ENCODE measurements at places on chromosomes 1 and 21.

DNA sequence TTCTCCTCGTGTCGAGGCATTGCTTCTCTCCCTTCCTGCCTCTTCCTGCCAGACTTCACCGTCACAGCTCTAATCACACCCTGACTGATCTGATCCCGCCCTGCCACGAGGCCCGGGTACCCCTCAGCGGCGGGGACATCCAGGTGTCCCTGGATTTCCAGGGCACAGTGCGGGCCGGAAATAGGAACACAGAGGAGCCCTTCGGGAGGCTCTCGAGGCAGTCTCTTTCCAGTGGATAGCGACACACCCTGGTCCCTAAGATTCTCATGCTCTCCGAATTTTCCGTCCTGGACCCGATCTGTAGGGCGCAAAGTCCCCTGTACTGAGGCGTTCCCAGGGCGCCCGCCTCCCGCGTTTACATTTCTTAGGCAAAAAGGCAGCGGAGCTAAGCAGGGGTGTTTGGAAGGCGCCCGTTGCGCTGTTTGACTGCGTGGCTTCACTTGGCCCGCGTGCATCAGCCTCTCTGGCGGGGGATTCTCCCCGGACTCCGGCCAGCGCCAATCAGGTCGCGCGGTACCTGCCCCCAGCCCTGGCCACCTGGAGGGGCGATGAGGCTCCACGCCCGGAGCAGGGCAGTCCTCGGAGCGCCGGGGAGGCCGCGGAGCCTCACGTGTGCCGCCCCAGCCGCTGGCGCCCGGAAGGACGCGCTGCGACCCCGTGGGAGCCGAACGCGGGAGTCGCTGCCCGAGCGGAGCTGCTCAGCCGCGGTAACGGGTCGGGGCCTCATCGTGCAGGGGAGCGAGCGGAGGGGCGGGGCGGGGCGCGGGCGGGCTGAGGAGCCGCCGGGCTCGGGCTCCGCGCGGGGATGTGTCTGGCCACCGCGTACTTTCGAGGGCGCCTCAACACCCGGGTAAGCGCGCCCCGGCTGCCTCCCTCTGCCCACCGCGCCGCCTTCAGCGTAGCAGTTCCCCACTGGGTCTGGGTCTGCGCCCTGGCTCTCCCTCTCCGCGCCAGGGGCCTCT lies at the start of gene FAM163A:
TSS of gene FAM163A (plus strand) at position 575 of the 962 bp plus-strand sequence. CDS start 69,807 bp downstream, outside the sequence.
- DNase-seq: no peak

DNA sequence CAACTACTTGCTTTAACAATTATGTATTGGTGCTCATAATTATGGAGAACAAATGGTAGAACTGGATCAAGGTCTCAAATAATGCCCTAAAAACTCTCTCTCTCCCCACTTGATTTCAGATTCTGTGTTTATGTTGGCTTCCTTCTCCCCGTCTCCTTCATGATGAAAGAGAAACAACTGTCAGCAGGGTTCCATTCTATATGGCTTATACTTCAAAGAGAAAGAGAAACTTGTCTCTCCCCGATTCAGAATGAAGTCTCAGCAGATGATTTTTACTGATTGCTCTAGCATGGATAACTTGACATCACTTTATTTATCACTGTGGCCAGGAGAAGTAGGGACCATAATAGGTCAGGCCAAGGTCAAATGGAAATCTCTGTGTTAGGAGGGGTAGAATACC lies 575.6 kb downstream of the AGBL4 start:
- DNase-seq: no peak

- no peak for DNase-seq
Measured at GRCh38 chr1:26915204-26915842, 1.5 kb upstream of the NR0B2 start.

GRCh38 chr1:202501281-202501680 lies 152.8 kb downstream of the PPP1R12B start:
- no peak for DNase-seq

GRCh38 chr1:213899413-213899812 lies 88.4 kb upstream of the PROX1 start:
- no peak for DNase-seq

GRCh38 chr1:205681364-205681763 lies 1.1 kb upstream of the SLC45A3 start:
- no peak for DNase-seq

DNA sequence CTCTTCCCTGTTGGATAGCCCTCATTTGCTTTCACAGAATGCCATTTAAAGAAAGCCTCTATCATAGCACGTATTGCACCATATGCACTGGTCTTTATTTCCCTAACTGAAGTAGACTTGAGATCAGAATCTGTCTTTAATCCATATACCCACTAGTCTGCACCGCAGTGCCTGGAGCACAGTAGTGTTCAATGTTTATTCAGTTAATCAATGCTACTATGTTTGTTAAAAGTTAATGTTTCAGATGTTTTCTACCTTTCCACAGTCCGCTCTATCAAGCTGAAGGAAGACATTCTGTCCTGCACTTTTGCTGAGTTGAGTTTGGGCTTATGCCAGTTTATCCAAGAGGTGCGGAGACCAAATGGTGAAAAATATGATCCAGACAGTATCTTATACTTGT lies 139.2 kb downstream of the ZMYM4 start:
- no peak for DNase-seq

DNA sequence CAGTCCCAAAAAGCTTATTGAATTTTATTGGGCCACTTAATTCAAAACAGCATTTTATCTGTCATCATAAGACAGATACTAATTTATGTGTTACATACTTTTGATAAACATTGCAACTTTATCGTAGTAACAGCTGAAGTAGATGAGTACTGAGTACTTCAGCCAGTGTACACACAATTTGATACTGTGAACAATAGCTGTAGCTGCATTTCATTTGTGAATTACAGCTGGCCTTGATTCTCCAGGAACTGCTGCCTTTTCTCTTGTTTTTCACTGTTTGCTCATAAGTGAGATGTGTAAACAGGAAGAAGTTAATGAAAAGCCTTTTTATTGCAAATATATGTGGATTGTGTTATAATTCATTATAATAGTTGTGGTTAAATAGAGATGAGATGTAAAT lies 10.2 kb downstream of the UAP1 start:
- DNase-seq: no peak

- DNase-seq: no peak
Measured at GRCh38 chr1:236830560-236830959, 35.5 kb downstream of the MTR start.

DNA sequence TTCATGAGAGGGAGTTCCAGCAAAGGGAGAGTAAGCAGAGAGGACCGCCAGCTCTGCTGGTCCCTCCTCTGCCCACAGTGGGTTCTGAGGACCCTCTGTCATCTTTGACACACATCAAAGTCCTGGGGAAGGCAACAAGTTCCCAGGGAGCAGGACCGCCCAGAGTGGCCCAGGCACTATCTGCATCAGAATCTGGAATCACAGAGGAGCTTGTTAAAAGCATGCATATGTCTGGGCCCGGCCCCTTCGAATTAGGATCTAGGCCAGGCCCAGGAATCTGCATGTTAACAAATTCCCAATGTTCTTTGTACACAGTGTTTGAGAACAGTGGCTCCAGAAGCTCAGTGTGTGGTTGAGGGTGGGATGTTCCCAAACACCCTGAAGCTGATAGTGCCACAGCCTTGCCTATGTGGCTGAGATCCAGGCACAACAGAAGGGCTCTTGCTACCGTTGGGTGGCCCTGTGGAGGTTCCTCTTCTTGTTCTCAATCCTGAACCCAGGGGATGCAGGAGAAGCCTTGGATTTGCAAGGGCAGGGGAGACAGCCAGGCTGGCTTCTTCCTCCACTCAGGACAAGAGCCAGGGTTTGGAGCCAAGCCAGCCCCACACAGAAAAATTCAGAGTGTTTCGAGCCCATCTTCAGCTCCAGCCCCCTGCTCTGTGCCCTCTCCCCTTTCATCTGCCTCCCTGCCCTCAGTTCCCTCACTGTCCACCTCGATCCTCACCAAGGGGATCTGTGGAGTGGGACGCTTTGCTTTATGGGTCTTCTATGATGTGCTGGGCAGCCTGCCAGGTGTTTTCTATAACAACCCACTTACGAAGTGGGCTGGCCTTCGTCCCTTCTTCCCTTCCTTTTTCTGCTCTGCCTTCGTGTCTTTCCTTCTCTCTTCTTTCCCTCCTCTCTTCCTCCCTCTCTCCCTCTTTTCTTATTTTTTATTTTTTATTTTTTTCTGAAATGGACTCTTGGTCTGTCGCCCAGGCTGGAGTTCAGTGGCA lies 129.0 kb upstream of the TMPRSS2 start:
- no peak for DNase-seq

DNA sequence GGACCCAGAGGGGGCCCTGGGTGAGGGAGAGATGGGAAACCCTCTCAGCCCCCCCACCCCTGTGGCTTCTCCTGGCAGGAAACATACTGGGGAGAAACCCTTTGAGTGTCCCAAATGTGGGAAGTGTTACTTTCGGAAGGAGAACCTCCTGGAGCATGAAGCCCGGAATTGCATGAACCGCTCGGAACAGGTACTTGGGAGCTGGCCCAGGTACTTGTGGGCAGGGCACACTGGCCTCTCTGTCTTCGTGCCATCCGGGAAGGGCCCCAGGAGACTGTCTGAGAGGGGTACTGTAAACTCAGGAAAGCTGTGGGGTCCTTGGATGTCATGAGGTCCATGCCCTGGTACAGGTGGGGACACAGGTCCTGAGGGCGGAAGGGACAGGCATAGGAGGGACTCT lies 6.0 kb downstream of the ZBTB48 start:
- no peak for DNase-seq

GRCh38 chr1:15837931-15838330 lies 9.6 kb upstream of the SPEN start:
- DNase-seq: no peak

DNA sequence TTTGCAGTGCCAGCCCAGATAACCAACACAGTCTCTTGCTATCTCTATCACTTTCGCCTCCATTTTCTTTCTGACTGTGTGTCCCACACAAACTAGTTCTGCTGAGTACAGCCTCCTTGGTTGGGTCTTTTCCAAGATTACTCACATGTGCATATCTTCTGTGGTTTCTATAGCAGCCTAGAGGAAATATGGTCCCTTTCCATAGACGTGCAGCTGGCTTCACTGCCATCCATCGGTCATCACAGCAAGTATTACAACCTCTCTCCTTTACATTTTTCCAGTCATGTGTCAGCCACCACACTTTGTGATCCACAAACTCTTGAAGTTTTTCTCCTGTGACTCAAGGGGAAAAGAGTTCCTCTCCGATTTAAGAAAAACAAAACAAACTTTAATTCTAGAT lies 893.4 kb upstream of the ADGRL4 start:
- DNase-seq: no peak

- no peak for DNase-seq
Measured at GRCh38 chr1:33178836-33179439, 2.9 kb downstream of the TRIM62 start.

GRCh38 chr1:206788487-206789050 lies 16.3 kb upstream of the IL10 start:
- DNase-seq: no peak

- DNase-seq: no peak
Measured at GRCh38 chr1:186762653-186763052, 66.1 kb upstream of the PLA2G4A start.

- DNase-seq: no peak
Measured at GRCh38 chr1:2231532-2232254, 3.6 kb downstream of the SKI start.

- DNase-seq: no peak
Measured at GRCh38 chr1:47699492-47700235, 261.8 kb downstream of the FOXD2 start.

DNA sequence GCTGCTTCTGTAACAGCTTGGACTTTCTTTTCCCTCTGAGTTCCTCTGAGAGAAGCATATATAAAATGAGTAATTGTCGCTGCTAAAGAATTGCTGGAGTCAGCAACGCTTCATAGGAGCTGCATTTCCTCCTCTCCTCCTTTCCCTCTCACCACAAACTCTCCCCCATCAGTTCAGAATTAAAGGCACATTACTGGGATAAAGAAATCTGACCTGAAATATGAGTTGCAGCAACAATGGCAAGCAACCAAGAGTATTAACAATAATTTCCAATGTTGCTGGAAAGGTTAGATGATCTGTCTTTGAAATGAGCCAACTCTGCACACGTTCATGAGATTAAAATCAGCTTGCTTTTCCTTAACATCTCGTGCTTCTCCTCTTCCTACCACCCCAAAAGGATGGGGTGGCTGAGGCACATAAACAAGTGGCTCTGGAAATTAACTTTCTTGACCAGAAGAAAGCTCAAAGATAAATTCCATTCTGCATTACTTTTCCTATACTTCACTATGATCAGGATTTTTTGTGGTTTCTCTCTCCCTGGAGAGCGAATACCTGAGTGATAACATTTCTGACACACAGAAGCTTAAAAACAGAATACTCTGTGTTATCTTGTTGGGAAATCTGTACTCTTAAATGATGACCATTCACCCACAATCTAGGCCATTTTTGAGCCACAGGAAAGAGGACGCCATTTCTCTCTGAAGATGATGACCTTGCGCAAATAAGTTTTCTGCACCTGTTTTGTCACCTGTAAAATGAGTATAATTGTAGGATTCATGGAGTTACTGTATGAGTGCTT lies 90.2 kb downstream of the TGFBR3 start:
- no peak for DNase-seq

- no peak for DNase-seq
Measured at GRCh38 chr1:218377143-218377660, 32.1 kb downstream of the TGFB2 start.

DNA sequence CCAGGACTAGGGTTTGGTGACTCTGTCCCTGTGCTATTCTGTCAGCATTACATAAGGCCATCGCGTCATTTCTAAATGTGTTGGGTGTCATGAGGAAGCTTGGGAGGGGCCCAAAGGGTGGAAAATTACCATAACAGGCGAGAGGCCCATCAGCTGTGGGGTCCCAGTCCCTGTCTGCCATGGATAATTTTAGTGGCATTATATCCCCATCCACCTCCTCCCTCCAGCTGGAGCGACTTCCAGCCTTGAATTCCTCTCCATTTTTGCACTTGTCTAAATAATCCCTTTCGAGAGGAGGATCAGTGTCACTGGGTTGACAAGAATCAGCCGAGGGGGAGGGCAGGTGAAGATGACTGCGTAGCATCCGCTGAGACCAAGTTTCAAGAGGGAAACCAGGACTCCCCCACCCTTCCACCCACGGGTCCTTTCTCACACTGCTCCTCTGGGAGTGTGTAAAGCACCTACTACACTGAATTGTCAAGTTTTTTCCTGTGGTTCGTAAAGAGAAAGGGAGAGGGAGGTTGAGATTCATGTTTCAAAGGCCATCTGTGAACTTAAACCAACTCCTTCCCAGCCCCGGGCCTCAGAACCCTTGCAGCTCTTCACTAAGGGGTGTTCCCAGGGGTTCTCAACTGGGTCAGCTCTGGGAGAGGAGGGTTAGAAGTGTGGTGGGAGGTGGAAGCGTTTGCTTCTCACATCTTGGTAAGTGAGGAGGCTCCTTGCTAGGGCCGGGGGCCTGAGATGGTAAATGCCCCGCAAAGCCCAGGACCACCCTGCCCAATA lies 29.2 kb downstream of the VASH2 start:
- DNase-seq: no peak

- no peak for DNase-seq
Measured at GRCh38 chr1:192669174-192669573, 33.2 kb downstream of the RGS13 start.

- DNase-seq: no peak
Measured at GRCh38 chr1:5643360-5644107, 348.7 kb downstream of the NPHP4 start.

Measured in memory B cell (primary cell).